ENCODE measurements at places on chromosomes 1 and 21.

GRCh38 chr21:34846601-34847112 is 177.9 kb downstream of the CLIC6 start:
- no peak for DNase-seq

- no peak for DNase-seq
Observed at GRCh38 chr1:183886853-183887252, 81.9 kb downstream of the RGL1 start.

GRCh38 chr1:93578911-93579825 is 102.5 kb downstream of the BCAR3 start:
- no peak for DNase-seq

GRCh38 chr1:54172614-54173599 is 20.1 kb upstream of the CDCP2 start:
- DNase-seq: no peak

DNA sequence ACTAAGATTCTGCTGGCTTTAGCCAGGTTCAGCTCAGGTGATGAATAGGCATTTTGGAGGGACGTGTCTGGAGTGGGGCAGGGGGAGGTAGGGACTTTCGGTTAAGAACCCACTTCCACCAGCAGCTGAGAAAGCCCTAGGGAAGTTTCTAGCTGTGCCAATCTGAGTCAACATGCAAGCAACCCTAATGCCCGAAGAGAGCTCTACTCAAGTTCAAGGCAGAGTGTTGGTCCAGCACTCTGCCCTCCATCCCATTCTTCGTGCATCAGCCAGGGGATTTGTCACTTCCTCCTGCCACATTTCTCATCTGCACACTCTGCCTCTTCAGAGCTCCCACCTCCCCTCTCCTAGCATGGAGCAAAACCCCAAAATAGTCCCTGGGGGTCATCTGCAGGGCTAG is 208.8 kb downstream of the HIVEP3 start:
- no peak for DNase-seq

DNA sequence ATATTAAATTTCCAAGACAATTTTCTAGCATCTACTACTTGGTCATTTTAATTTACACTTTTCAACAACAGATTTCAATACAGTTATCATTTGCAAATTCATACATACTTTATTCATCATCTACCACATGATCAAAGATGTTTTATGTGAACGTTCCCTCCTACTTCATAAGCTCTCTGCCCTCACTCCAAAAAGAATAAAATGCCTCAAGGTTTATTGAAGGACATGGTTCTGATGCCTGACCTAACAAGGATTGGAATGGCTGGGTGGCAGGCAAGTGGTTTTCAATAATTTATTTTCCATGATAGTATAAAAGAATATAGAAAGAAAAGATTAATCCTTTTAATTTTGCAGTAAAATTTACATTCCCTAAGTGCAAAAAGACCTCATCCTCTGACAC is 5.4 kb downstream of the CDKN2C start:
- DNase-seq: no peak
